ENCODE measurements at places on chromosomes 5 and 9. TPM values are rescaled to one million over a fixed set of nuclear protein-coding genes. Genes with fewer than 3 reads are reported as not detected.
A peak's percentile ranks its signal among the peaks of the same experiment; 100 is the strongest.

The PPP3R2 gene
- total RNA-seq: not detected

DNA sequence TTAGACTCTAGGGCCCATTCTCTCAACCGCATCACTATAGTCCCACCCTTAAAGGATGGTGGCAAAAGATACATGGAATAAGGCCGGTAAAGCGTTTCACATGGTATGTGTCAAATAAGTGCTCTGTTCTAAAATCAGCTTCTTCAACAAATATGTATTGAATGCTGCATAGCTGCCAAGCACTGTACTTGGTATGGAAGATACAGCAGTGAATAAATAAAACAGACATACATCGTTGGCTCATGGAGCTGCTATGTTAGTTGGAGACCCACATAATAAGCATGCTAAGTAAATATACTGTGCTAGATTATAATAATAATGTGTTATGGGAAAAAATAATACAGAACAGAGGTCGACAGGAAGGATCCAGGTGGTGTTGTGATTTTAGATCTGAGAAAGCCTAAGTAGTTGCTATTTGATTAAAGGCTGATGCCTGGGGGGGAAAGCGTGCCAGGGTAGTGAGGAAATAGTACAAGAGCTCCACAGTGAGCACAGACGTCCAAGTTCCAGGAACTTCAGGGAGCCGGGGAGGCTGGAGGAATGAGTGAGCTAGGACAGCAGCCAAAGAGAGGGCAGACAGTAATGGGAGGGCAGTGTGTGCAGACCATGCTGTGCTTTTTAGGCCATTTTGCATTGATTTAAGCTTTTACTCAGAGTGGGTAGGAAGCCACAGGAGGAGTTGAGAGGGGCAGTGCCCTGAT is 93.7 kb downstream of the JAKMIP2 start:
- no peak overlapping the region for H3K4me3 ChIP-seq
- no peak overlapping the region for H3K27ac ChIP-seq
- no peaks in the 10 kb centered on the region for H3K36me3 ChIP-seq
- no peak for DNase-seq
- H3K27me3 ChIP-seq: no peaks in the 10 kb centered on the region

GRCh38 chr5:136080483-136081216 is 51.9 kb downstream of the TGFBI start:
- peak overlapping the region; percentile 58 for H3K4me3 ChIP-seq
- peak; percentile 81 for DNase-seq
- peaks cover 37% of the 10 kb centered on the region for H3K27me3 ChIP-seq
- H3K4me1 ChIP-seq: peaks cover 10% of the 10 kb centered on the region
- peak overlapping the region; percentile 52 for H3K27ac ChIP-seq

DNA sequence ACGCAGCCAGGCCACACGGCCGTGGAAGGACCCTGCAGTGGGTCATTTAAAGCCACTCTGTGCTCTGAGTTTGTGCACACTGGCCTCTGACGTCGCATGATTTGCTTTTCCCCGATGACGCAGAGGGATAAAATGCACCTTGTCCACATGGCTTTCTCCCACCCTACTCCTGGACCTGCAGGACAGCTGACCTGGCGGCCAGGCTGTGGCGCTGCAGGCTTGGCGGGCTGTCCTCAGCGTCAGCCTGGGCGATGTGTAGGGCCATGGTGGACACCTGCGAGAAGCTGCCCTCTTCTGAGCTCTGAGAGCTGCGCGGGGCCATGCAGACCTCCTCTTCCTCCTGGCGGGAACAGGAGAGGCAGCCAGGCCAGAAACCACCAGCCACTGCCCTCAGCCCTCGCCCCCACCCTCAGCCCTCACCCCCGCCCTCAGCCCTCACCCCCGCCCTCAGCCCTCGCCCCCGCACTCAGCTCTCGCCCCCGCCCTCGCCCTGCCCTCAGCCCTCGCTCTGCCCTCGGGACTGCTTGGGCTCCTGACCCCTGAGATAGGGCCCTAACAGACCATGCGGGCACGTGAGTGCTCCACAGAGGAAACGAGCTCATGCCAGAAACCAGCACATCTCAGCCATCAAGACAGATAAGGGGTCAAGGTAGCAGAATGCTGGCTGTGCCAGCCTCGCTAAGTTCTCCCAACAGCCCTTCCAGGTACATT is 20.0 kb upstream of the SCGB3A1 start:
- DNase-seq: no peak
- H3K27ac ChIP-seq: no peak overlapping the region

The LHX6 gene
- total RNA-seq: not detected

The IL17B gene
- not detected for total RNA-seq

Measured in natural killer cell treated with Interleukin-12 subunit alpha and Interleukin-12 subunit beta and Interleukin-15 and Interleukin-18, amount 100 ng/mL, for 72 hours (primary cell).